Epithelial cell of proximal tubule (primary cell): ENCODE measurements at places on chromosomes 7 and 10. TPM values are rescaled to one million over a fixed set of nuclear protein-coding genes. Genes with fewer than 3 reads are reported as not detected.

The CALD1 gene
- 140 and 141 TPM in 2 replicates for total RNA-seq

DNA sequence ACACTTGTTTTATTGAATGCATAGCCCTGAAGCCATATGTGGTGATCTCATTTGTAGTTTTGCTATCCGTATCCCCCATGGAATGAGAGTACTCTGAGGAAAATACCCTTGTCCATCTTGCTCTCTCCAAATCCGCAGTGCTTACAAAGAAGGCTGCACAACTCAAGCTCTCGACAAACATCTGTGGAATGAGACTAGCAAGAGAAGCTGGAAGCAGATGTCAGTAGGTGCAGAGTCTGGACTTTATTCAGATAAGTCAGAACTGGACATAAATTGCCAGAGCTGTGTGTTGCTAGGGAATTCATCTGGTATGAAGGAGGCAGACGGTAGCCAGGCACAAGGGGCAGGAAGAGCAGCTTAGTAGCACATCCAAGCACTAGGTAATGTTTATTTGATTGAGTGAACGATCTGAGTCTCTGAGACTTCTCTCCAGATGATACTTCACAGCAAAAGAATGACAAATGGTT lies 1046.2 kb downstream of the XPNPEP1 start:
- no peak for DNase-seq

The PPP1R17 gene
- total RNA-seq: not detected in 2 replicates

- no peak for DNase-seq
These were observed 185.9 kb upstream of the DKK1 start for GRCh38 chr10:52128056-52128683.

- DNase-seq: no peak
These were observed 107.5 kb downstream of the MKI67 start for GRCh38 chr10:128018691-128019090.

DNA sequence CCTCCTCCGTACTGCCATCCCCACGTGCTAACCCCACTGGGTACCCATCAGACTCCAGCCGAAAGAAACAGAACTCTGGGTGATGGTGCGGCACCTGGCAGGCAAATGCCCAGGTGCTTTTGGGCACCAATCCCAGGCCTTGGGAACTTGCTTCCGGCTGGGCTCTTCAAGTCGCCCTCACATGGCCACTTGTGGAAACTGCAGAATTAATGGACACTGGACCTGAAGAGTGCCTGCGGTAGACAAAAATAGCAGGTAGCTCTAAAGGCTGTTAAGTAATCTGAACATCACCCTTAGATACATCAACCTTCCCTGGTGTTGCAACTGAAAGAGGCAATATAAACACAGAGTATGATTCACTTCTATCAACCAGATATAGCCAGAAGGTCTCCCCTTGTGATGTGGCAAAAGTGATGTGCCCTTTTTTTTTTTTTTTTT lies 644.4 kb downstream of the GRM8 start:
- no peak for DNase-seq

- no peak for DNase-seq
These were observed 109.4 kb downstream of the MAD1L1 start for GRCh38 chr7:2123360-2123759.

The DPP6 gene
- 1.2 TPM in 1 of 2 replicates, not detected in the other for total RNA-seq

The PHYHIPL gene
- 0.23 TPM in 1 of 2 replicates, not detected in the other for total RNA-seq
